ENCODE measurements at places on chromosomes 7 and 10. TPM values are rescaled to one million over a fixed set of nuclear protein-coding genes. Genes with fewer than 3 reads are reported as not detected.

DNA sequence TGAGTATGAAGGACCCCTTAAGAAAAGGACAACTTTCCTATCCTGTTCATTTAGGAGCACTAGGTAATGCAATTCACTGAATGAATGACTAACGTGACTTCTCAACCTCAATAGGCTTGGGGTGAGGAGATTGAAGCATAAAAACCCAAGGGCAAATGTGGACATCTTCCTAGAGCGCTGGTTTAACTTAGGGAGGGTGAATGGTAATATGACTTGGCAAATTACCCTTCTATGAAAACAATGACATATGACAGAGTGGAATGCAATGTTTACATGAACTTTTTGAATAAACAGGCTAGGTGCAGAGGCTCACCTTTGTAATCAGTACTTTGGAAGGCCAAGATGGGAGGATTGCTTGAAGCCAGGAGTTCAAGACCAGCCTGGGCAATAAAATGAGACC is 83.9 kb upstream of the ANK3 start:
- DNase-seq, result peak; percentile 99

GRCh38 chr10:12214763-12215218 is 18.8 kb downstream of the CDC123 start:
- DNase-seq, result peak; percentile 28

DNA sequence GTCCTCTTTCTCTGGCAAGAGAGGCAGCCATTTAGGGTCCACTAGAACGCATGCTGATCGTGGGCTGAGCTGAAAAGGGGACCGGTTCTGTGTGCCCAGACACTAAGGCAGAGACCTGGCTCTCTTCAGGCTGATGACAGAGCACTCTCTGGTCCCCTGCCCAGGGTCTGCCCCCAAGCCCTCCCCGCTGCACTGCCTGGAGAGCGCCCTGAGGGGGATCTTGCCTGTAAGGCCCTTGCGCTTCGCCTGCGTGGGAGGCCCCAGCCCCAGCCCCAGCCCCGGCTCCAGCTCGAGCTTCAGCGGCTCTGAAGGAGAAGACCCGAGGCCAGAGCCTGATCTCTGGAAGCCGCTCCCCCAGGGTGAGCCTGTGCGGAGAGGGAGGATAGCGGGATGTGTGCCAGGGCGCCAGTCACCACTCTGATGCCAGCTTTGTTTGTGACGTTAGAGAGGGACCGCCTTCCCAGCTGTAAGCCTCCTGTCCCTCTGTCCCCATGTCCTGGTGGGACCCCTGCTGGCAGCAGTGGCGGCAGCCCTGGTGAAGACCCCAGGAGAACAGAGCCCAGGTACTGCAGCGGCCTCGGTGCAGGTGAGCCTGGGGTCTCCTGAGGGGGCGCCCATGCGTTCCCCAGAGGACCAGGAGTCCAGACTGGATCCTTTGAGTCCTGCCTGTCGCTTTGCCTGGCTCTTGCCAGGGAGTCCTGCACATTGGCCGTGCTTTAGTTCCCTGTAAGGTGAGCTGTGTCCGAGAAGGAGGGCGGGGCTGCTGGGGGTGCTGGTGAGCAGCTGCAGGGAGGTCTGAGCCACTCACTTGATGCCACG is 43.2 kb downstream of the ZNF467 start:
- no peak for DNase-seq

- no peak for DNase-seq
Observed at GRCh38 chr7:130273081-130273932, 6.6 kb downstream of the CPA2 start.

The HHEX gene
- 3.2 TPM for total RNA-seq

The UCMA gene
- not detected for total RNA-seq

The SPDYE9 gene
- not detected for total RNA-seq

The ENKUR gene
- total RNA-seq, result not detected

The RASSF4 gene
- total RNA-seq, result 7.7 TPM
